ENCODE measurements at places on chromosomes 4 and X. TPM values are rescaled to one million over a fixed set of nuclear protein-coding genes. Genes with fewer than 3 reads are reported as not detected.

DNA sequence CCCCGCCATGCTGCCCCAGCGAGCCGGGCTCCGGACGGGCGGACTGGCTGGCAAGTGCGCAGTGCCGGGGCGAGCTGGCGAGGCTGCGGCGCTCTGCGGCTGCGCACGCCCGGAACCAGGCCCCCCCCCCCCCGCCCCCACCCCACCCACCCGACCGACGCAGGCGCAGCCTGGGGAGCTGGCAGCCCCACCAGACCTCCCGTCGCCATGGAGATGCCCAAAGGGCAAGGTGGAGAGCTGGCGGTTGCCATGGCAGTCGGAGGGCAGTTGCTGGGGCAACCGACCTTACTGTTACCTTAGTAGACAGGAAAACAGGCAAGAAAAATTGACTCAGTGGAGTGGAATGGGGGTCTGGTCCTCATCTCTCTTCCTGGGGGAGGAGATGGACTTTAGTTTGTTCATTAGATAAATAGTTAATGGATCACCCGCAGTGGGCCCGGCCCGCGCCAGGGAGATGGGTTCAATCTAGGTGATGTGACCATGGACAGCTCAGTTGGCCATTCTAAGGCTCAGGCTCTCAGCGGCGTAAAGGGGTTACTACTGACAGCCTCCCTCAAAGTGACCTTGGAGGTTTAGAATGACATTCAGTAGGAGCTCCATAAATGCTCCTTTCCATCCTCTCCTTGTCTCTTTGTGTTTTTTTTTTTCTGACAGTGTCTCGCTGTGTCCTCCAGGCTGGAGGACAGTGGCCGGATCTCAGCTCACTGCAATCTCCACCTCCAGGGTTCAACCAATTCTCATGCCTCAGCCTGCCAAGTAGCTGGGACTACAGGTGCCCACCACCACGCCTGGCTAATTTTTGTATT is at the start of gene PCSK1N:
TSS of gene PCSK1N (minus strand) at position 87 of the 806 bp plus-strand sequence. CDS start at position 9, 78 bp downstream.
- H3K4me1 ChIP-seq = peaks cover 4% of the 10 kb centered on the region
- H3K27me3 ChIP-seq = peaks cover 2% of the 10 kb centered on the region
- H3K4me3 ChIP-seq = peak within 1 kb of the TSS; percentile 59
- DNase-seq = peak; percentile 18
- H3K27ac ChIP-seq = no peak within 1 kb of the TSS

- no peaks in the 10 kb centered on the region for H3K4me1 ChIP-seq
- no peak overlapping the region for H3K27ac ChIP-seq
- H3K27me3 ChIP-seq = no peaks in the 10 kb centered on the region
- no peak overlapping the region for H3K4me3 ChIP-seq
These were observed 778.1 kb upstream of the GRID2 start for GRCh38 chr4:91525621-91526020.

- H3K4me3 ChIP-seq = no peak overlapping the region
- H3K27ac ChIP-seq = no peak overlapping the region
- no peaks in the 10 kb centered on the region for H3K36me3 ChIP-seq
- peaks cover 14% of the 10 kb centered on the region for H3K4me1 ChIP-seq
These were observed 5.2 kb upstream of the TLR6 start for GRCh38 chr4:38861791-38862190.

DNA sequence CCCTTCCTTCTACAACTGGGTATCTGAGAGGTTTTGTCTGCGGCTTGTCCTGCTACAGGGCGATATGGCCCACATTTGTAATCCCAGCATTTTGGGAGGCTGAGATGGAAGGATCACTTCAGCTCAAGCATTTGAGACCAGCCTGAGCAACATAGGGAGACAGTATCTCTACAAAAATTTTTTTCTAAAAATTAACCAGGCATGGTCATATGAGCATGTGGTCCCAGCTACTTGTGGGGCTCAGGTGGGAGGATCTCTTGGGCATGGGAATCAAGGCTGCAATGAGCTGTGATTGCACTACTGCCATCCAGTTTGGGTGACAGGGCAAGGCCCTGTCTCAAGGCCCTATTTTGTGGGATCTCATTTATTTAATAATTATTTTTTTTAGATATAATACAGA is 420.6 kb upstream of the PABPC4L start:
- no peaks in the 10 kb centered on the region for H3K4me1 ChIP-seq
- no peak for DNase-seq
- no peak overlapping the region for H3K27ac ChIP-seq
- no peaks in the 10 kb centered on the region for H3K27me3 ChIP-seq
- no peak overlapping the region for H3K4me3 ChIP-seq

DNA sequence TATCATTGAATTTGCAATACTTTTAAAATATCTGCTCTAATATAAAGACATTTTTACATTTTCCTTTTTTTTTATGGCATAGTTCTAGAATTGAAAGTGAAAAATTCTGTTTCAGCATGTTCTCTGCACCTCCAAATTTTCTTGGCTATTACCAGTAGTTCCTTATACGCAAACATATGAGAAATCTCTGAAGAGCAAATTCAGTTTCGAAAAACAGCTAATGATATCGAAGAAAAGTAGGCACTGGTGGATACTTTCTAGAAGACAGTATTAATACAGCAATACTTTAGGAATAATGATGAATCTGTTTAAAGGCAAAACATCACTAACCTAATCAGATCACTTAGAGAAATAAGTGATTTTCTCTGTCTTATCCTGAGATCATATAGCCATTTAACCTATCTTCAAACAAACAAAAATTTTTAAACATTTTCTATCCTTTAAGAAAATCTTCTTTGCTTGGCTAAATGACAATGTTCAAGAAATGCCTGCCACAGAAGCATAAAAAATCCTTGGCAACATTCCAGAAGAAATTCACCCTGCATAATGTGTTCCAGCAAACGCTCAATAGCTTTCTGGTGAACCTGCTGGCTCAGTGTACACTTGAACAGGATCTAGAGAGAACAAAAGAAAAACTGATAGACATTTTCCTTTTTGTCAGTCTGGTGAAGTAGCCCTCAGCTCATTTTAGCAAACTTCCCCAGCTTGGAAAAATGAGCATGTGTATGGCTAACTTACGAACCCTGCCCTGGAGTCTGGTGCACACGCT is 51.2 kb upstream of the KLF3 start:
- peaks cover 10% of the 10 kb centered on the region for H3K4me1 ChIP-seq
- H3K27me3 ChIP-seq = no peaks in the 10 kb centered on the region

DNA sequence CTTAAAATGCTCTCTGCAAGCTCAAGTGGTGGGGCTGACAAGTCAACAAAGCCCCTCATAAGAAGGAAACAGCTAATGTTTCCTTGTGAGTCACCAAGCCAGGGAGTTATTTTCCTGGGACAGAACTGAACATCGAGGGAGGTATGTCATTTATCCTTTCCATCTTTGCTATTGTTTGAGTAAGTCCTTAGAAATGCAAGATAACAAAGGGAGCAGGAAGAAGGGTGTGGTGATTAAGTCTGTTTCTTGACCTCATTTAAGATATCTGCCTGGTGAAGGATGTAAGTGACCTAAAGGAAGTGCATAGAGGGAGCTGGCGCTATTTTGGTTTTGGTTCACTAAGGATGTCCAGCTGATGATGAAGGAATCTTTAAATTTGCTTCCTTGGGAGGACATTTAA is 39.9 kb downstream of the ATG4A start:
- DNase-seq = no peak
- H3K4me1 ChIP-seq = no peaks in the 10 kb centered on the region
- no peak overlapping the region for H3K27ac ChIP-seq

DNA sequence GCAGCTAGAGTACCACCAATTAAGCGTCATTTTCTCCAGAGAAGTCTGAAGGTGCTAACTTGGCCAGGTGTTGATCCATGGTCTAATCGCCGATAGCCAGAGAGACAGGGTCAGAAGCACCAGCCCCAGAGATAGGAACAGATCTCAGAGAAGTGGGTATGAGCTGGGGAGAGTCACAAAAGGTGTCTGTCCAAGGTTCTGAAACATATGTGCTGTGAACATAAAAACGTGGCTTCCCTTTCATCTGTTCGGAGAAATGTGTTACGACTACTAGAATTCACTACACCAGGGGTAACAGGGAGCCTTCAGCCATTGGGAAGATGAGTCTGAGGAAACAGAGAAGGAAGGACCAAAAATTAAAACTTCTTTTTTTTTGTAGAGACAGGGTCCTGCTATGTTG is 91.3 kb downstream of the FBXL5 start:
- H3K4me1 ChIP-seq = no peaks in the 10 kb centered on the region
- DNase-seq = no peak
- no peak overlapping the region for H3K27ac ChIP-seq
- no peaks in the 10 kb centered on the region for H3K27me3 ChIP-seq

DNA sequence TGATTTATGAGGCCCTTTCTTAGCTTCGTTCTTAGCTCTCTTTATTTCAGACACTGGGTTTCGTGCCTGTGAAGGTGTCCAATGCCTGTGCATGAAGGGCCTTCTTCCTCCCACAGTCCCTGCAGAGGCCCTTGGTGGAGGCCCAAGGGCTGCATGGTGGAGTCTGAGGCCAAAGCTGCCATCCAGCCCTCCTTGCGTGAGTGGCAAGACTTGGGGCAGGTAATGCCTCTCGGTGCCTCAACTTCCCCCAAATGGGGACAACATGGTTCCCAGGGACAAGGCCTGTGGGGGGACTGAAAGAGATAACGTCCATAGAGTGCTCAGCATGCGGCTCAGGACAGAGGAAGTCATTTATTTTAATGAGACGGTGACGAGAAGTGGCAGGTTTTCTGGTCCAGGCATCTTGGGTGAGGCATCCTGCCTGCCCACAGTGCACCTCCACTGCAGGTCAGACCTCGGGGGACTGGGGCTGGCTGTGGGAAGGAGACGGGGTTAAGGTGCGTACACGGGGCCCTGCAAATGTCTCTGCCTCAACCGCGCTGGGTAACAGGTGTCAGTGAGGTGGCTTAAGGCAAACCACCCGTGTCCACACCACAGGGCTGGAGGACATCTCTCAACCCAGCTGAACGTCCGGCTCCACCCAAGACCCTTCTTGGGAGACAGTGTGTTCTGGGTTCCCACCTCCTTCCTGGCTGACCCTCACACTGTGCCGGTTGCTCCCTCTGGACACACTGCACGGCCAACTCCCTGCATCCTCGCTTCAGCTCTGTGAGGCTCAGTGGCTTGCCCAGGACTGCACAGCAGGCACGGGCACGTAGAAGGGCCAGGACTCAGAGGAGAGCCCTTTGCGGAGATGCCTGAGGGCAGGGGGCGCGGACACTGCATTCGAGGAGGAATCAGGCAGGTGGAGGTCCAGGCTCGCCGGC is 50.5 kb downstream of the PSAPL1 start:
- H3K4me3 ChIP-seq = no peak overlapping the region
- DNase-seq = no peak
- H3K4me1 ChIP-seq = no peaks in the 10 kb centered on the region
- H3K36me3 ChIP-seq = no peaks in the 10 kb centered on the region
- H3K27me3 ChIP-seq = no peaks in the 10 kb centered on the region
- H3K27ac ChIP-seq = no peak overlapping the region

GRCh38 chr4:74456056-74456744 is 11.3 kb downstream of the AREG start:
- H3K27ac ChIP-seq = no peak overlapping the region
- H3K27me3 ChIP-seq = no peaks in the 10 kb centered on the region
- H3K4me3 ChIP-seq = no peak overlapping the region
- no peaks in the 10 kb centered on the region for H3K36me3 ChIP-seq
- no peaks in the 10 kb centered on the region for H3K4me1 ChIP-seq

DNA sequence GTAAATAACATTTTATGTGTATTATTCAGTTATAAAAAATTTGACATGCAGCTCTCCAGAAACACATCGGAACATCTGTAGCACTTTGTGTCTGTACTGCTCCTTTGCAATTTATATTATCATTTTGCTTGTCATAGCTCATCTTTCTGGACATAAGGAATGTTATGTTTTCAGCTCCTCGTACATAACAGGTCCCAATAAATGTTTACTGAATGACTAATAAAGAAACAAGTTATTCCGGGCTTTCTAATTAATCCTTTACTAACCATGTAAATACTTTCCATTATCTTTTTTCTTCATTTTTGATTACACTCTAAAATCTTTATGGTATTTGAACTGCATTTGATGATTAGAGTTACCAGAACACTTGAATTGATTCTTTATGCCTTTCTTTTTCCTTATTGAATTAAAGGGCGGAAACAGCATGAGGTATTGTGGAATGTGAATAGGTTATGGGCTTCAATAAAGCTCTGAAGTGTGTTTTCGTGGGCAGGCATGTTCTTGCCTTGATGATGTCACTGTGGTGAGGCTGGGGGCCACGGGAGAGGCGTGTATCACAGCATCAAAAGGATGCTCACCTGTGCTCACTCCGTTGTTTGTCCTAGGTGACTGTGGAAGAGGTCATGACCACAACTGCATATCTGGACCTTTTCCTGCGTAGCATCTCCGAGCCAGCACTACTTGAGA is 131.6 kb downstream of the GATB start:
- no peak overlapping the region for H3K27ac ChIP-seq
- no peaks in the 10 kb centered on the region for H3K36me3 ChIP-seq
- no peak for DNase-seq
- H3K4me1 ChIP-seq = no peaks in the 10 kb centered on the region

- no peak overlapping the region for H3K27ac ChIP-seq
- no peak overlapping the region for H3K4me3 ChIP-seq
- no peaks in the 10 kb centered on the region for H3K27me3 ChIP-seq
- H3K4me1 ChIP-seq = no peaks in the 10 kb centered on the region
- no peaks in the 10 kb centered on the region for H3K36me3 ChIP-seq
- DNase-seq = no peak
These were observed 8.2 kb upstream of the IQCM start for GRCh38 chr4:149823769-149824221.

DNA sequence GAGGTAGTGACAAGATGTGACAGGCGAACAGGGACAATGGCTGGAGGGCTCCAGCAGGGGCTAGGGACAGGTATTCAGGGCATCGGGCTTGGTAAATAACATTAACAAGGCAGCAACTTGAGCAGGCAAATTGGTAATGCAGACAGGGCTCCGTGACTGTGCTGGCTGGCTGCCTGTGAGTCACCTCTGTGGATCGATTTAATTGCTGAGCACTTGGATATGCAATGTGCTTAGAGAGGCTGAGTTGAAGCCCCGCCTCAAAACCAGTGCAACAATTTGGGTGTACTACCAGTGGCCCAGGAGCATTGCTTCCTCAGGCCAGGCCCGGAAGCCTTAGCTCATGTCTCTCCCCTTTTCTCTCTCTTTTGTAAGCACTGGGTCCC is 19.5 kb downstream of the CNGA2 start:
- no peak overlapping the region for H3K27ac ChIP-seq
- no peak for DNase-seq
- H3K4me1 ChIP-seq = no peaks in the 10 kb centered on the region
- no peak overlapping the region for H3K4me3 ChIP-seq
- no peaks in the 10 kb centered on the region for H3K36me3 ChIP-seq

NAP1L2 gene
- total RNA-seq = 11.4 TPM

MAMLD1 gene
- 1.7 TPM for total RNA-seq

SLITRK4 gene
- not detected for total RNA-seq

TCEAL7 gene
- total RNA-seq = not detected

FAM47A gene
- total RNA-seq = not detected

PRMT9 gene
- 27.5 TPM for total RNA-seq
